ENCODE measurements at places on chromosomes 1 and 21.

GRCh38 chr1:58782178-58783089, 1.4 kb downstream of the JUN start:
- peak; percentile 34 for DNase-seq

DNA sequence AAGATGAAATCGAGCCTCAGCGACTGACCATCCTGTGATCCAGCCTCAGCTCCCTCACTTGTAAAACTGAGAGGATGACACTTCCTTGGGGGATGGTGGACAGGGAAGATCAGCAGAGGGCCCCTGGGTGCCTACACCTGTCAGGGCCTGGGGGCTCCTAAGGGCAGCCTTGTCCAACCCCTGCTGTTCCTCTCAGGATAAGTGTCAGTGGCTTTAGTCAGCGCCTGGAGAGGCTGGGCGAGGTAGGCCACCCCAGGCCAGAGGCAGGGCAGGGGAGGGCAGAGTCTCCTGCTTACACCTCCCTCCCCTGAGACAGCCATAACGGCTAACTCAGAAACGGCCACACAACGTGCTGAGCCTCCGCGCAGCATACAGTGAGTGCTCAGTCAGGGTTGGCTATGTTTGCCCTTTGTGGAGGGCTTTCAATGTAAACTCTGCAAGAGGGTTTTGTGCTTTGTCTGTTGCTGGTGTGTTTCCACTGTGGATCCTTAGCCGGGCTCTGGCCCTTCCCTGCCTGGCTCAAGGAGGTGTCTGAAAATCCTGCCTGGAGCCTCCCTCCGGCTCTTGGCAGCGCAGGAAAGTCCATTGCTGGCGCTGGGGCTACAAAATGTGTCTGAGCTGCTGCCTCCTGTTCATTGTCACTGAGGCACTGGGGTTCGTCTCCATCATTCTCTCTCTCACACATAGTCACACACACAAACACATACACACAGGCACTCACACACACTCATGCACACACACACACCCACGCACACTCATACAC, 588.4 kb downstream of the PTPRU start:
- DNase-seq = no peak

DNA sequence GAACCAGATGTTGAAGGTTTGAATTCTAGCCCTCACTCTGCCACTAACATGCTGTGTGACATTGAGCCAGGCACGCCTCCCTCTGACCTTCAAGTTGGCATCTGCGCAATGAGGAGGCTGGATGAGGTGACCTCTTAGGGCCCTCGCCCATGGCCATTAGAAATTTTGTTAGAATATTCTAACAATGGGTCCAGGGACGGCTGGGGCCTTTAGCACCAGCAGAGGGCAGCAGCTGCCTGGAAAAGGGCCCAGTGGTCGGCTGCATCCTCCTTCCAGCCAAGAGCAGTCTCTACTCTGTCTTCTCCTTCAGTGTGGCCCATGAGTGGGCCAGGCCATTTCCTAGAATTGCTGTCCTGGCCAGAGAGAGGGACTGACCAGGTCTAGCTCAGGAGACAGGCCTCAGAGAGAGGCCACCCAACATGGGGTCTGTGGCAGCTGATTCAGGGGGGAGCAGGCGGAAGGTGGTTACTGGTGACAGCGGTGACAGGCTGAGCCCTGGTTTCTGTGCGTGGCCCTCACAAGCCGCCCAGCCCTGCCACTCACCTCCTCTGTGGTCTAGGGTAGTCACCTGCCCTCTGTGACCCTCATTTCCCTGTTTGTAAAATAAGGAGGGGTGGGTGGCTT, 101.3 kb upstream of the ACTL8 start:
- DNase-seq = no peak

GRCh38 chr1:5947978-5948680, 44.1 kb downstream of the NPHP4 start:
- DNase-seq = no peak

GRCh38 chr21:34574601-34575529, 40.0 kb downstream of the RCAN1 start:
- no peak for DNase-seq

- DNase-seq = no peak
Observed at GRCh38 chr1:3054474-3054873, 14.5 kb upstream of the PRDM16 start.

- no peak for DNase-seq
Observed at GRCh38 chr1:66351913-66352312, 182.0 kb upstream of the SGIP1 start.

- no peak for DNase-seq
Observed at GRCh38 chr1:171515299-171515698, 30.0 kb downstream of the PRRC2C start.

GRCh38 chr1:94329276-94329675, 88.9 kb upstream of the ABCD3 start:
- no peak for DNase-seq

- DNase-seq = no peak
Observed at GRCh38 chr1:178749581-178750166, 24.6 kb downstream of the RALGPS2 start.

DNA sequence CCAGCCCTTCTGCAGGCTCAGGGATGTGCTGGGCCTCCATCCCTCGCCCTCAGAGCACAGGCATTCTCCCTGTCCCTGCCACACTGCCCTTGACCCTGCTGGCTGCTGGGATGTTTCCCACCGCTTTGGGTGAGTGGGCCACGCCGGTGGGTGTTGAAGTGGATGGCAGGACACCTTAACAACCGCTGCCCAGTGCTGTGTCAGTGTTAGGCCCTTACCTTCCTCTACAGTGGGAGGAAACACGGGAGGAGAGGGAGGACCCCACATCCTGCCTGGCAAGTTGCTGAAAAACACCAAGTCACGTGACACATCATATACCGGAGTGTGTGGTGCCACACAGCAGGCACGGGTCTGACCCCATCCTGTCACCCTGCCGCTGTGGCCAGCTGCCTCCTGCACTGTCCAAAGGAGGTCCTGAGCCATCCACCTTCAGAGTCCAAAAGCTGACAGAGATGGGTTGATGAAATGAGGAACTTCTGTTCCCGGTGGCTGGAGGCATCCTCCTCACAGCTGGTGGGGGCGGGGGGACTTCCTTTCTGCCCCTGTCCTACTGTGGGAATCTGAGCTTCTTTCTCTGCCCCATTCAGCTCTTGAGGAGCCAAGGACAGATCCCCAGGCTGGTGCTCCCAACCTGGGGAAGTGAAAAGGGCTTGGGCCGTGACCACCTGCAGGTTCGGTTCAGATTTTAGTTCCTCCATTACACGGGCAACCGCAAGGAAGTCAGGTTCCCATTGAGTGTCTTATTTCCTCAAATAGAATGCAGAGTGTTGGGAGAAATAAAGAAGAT, 3.2 kb upstream of the THEMIS2 start:
- peak; percentile 30 for DNase-seq

GRCh38 chr1:192476802-192477298, 98.7 kb upstream of the RGS1 start:
- no peak for DNase-seq

DNA sequence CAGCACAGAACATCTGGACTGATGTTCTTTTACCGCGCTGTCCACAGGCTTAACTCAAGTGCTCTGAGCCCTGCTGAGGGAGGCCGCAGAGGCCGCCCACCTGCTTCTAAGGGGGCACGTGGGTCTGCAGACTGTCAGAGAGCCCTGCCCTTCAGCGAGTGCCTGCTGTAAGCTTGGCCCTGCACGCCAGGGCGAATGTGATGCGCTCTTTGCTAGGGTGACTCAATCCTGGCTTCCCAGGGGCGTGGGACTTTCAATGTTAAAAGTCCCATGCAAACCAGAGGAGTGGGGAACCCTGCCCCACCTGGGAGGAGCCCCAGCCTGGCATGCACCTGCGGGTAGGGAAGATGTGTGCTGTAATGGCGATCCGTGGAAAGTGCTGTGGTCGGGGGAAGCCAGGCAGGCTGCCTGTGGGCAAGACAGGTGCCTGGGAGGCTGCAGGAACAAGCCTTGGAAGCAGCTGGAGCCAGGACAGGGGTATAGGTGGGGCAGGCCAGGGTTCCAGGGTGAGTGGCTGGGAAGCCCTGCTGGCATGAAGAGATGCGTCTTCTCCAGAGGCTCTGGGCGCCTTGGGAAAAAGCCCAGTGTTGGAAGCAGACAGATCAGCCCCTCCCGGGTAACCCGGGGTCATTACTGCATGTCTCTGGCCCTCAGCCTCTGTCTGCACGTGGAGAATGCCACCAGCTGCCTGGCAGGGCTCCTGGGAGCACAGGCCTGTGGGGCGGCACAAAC, 594 bp upstream of the PANK4 start:
- no peak for DNase-seq

- no peak for DNase-seq
Observed at GRCh38 chr1:45526135-45526644, 4.5 kb upstream of the PRDX1 start.

GRCh38 chr1:80629304-80629837, 1171.4 kb upstream of the ADGRL2 start:
- DNase-seq = no peak

GRCh38 chr1:111602302-111602701, 17.3 kb upstream of the RAP1A start:
- DNase-seq = no peak

DNA sequence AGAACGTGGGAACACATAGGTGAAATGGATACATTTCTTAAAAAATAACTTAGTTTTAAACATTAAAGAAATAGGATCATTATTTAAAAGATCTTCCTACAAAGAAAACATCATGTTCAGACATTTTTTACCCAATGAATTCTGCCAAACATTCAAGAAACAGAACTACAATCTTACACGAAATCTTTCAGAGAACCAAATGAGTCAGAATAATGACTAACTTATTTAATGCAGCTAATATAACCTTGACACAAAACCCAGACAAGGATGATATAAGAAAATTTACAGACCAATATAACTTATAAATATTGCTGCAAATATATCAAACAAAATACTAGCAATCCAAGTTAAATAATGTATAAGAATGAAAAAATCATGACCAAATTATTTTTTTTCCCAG, 220.1 kb upstream of the KCNK2 start:
- DNase-seq = no peak

DNA sequence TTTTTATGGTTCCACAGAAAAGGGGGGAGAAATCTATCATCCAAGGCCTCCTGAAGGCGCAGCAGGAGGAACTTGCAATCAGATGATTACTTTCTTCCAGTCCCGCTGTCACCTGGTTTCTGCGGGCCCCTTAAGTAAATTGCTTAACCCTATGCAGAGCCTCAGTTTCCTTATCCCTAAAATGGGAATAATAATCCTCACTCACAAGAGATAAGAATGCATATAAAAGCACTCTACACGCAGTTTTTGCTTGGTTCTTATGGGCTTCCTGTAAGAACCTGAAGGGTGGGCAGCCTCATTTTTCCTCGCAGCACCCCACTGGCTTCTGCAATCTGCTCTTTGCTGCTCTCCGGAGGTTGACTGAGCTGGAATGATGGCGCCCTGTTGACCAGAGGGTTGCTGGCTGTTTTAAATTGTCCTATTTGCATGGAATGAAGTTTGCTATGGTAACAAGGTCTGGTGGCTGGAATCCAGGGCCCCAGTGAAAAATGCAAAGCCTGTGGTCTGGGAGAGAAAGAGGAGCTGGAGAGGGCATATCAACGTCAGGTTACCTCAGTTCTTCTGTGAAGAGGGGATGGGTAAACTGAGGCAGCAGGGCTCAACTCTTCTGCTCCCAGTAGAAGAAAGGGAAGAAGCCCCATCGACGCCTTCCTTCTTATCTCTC, 1.0 kb upstream of the KAZN start:
- no peak for DNase-seq

DNA sequence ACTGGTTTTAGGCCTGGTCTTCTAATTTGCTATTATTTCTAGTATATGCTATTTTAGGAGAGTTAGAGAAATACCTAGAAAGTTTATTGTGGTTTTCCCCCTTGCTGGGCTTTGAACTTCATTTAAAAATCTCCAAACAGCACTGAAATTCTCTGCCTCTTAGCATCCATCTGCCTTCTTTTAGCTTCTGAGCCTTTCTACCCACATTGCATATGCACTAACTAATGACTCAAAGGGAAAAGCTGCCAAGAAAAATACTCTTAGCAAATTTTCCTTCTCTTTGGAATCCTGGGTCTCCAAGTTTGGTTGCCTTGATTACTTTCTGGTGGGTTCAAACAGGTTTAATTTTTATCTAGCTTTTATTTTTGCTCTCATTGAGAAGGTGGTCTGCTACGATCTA, 408.4 kb upstream of the PTBP2 start:
- DNase-seq = no peak

GRCh38 chr1:191892716-191893115, 265.5 kb upstream of the RGS18 start:
- DNase-seq = no peak

- DNase-seq = no peak
Observed at GRCh38 chr21:45470087-45470515, 65.1 kb downstream of the COL18A1 start.

- DNase-seq = no peak
Observed at GRCh38 chr1:203369666-203370065, 18.7 kb upstream of the FMOD start.

GRCh38 chr1:185694081-185694480, 40.1 kb upstream of the HMCN1 start:
- DNase-seq = no peak

DNA sequence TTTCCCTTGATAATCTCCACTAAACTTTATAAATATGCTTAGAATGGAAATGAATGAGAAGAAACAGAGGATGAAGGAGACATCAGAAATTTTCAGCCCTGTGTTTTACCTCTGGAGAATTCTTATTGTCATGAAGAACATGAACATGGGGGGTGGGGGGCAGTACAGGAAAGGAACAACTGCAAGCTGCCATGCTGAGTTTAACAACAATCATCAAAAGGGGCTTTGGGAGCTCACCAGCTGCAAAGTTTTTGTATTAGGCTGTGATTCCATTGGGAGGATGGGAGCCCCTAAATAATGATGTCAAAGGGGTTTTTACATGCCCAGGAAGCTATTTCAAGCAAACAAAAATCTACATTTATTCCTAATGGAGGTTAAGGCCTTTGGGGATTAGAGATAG, 103.3 kb downstream of the AKT3 start:
- no peak for DNase-seq

DNA sequence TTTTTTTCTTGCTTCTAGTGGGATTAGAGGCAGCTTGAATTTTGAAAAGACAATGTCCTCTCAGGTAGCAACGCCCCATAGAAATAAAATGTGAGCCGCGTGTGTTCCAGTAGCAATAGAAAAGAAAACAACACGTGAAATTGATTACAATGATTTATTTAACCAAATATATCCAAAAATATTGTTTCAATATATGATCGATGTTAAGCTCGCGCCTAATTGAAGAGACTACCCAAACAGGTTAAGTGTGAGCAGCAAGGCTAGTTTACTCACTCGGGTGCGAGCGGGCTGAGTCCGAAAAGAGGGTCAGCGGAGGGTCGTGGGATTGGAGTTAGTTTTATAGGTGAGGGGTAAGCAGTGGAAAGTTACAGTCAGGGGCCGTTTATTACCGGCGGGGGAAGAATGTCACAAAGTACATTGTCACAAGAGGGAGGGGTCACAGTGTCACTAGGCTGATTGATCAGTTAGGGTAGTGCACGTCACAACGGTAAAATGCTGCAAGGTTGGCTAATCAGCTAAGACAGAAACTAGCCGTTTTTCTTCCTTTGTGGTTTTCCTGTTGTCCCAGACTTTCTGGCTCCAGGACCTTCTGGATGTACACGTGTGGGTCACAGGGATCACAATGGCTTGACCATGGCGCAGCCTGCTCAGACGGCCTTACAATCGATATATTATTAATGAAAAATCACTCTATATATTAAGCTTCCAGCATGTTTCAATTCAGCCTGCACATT, 697 bp upstream of the ZNF670 start:
- no peak for DNase-seq

GRCh38 chr1:194176212-194176611, 989.8 kb upstream of the B3GALT2 start:
- DNase-seq = no peak

- DNase-seq = no peak
Observed at GRCh38 chr21:17901458-17902079, 82.4 kb upstream of the C21orf91 start.

- no peak for DNase-seq
Observed at GRCh38 chr1:233675893-233676292, 62.0 kb downstream of the KCNK1 start.
